Natural killer cell treated with Interleukin-12 subunit alpha and Interleukin-12 subunit beta and Interleukin-15 and Interleukin-18, amount 100 ng/mL, for 72 hours (primary cell): ENCODE measurements at places on chromosomes 12 and 14. TPM values are rescaled to one million over a fixed set of nuclear protein-coding genes. Genes with fewer than 3 reads are reported as not detected.

GRCh38 chr14:94058674-94059138 lies 22.3 kb downstream of the DDX24 start:
- no peaks in the 10 kb centered on the region for H3K27me3 ChIP-seq
- H3K4me1 ChIP-seq = peaks cover 54% of the 10 kb centered on the region
- peak overlapping the region; percentile 32 for H3K27ac ChIP-seq

- H3K4me1 ChIP-seq = peaks cover 13% of the 10 kb centered on the region
- no peaks in the 10 kb centered on the region for H3K27me3 ChIP-seq
- H3K27ac ChIP-seq = no peak overlapping the region
- H3K36me3 ChIP-seq = no peaks in the 10 kb centered on the region
Measured at GRCh38 chr12:132689227-132689626, 1.8 kb downstream of the PXMP2 start.

DNA sequence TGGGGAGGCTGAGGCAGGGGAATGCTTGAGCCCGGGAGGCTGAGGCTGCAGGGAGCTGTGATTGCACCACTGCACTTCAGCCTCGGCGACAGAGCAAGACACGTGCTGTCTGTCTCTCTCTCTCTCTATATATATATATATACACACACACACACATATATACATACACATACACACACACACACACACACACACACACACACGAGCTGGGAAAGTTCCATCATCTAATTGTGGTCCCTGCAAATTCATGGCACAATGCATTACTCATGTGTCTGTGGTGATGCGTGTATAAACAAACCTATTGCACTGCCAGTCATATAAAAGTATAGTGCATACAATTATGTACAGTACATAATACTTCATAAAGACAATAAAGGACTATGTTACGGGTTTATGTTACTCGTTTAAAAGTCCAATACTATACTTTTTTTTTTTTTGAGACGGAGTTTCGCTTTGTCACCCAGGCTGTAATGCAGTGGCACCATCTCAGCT lies 36.6 kb downstream of the WDR89 start:
- no peak for DNase-seq
- H3K27me3 ChIP-seq = no peaks in the 10 kb centered on the region
- peaks cover 13% of the 10 kb centered on the region for H3K4me1 ChIP-seq
- H3K36me3 ChIP-seq = peaks cover 6% of the 10 kb centered on the region

TSPAN19 gene
- not detected for total RNA-seq

GRCh38 chr12:110957652-110958051 lies 37.3 kb upstream of the MYL2 start:
- peaks cover 30% of the 10 kb centered on the region for H3K27me3 ChIP-seq
- no peak overlapping the region for H3K4me3 ChIP-seq
- no peaks in the 10 kb centered on the region for H3K36me3 ChIP-seq
- H3K27ac ChIP-seq = no peak overlapping the region
- H3K4me1 ChIP-seq = no peaks in the 10 kb centered on the region

GRCh38 chr12:12965836-12966235 lies 13.9 kb upstream of the GPRC5D start:
- no peaks in the 10 kb centered on the region for H3K36me3 ChIP-seq
- peaks cover 15% of the 10 kb centered on the region for H3K4me1 ChIP-seq
- no peak overlapping the region for H3K4me3 ChIP-seq
